ENCODE measurements at places on chromosomes 5 and 9.

- DNase-seq: no peak
Observed at GRCh38 chr5:176816791-176817347, 6.5 kb downstream of the UNC5A start.

DNA sequence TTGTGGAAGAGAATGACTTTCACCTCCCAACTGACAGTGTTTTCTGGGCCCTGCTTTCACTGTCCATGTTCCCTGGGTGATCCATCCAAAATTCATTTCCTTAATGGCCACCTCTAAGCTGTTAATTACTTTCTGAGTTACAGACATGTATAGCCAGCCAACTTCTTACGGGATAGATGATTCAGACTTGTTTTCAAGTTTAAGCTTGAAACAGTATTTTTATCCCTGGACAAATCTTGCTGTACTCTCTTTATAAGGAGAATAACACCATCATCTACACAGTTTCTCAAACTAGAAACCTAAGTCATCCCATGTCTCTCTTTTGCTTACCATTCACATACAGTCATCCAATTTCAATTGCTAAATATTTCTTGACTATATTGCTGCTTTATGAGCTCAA lies 6.9 kb downstream of the FAM174A start:
- DNase-seq: no peak

DNA sequence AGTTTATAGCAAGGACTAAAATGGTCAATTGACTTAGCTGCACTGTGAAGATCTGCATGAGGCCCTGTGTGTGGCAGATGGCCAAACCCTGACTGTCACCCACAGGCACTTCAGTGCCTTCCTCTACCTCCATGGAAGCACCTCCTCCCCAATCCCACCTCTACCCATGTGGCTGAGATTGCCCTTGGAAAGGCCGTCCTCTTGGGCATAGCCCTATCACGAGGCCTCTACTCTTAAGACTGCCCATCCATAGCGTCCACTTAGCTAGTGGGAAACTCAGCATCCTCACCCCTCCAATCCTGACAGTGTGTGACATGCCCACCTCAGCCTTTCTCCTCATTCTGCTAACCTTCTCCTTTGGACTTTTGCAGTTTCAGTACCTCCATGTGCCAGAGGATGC lies 510.2 kb downstream of the BNC2 start:
- DNase-seq: no peak

DNA sequence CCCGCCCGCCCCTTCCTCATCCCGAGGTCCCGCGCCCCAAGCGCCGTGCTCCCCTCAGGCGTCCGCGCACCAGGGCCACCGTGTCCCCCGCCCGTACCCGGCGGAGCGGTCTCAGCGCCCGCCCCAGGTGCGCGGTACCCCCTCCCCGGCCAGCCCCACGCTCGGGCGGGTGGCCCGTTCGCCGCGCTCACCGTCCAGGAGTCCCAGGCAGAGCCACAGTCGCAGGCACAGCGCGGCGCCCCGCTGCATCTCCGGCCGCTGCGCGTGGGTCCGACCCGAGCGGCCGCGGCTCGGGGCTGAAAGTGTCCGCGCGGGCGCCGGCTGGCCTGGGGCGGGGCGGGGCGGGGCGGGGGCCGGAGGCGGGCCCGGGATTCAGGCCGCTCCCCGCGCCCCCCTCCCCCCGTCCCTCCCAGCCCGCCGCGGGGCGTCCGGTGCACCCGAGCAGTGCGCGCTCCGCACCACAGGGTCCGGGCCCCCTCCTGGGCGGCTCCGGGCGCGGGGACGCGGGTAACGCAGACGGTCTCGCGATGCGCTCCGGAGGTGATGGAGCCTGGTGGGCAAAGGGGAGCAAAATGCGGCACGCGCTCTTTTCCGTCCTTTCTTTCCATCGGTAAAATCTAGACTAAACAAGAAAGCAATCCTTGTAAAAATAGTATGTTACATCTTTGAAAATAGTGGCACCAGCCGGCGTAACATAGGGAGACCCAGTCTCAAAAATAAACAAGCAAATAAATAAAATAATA lies at the start of gene FLT4:
Gene FLT4 (minus strand): TSS at position 304 of the 743 bp plus-strand sequence. CDS start 55 bp downstream, at position 249.
- DNase-seq: no peak

- DNase-seq: no peak
Observed at GRCh38 chr5:53994148-53994547, 316.2 kb downstream of the ARL15 start.

- no peak for DNase-seq
Observed at GRCh38 chr5:181164076-181164952, 16.9 kb downstream of the OR2V2 start.

- no peak for DNase-seq
Observed at GRCh38 chr9:121322737-121323448, 47.2 kb downstream of the STOM start.

DNA sequence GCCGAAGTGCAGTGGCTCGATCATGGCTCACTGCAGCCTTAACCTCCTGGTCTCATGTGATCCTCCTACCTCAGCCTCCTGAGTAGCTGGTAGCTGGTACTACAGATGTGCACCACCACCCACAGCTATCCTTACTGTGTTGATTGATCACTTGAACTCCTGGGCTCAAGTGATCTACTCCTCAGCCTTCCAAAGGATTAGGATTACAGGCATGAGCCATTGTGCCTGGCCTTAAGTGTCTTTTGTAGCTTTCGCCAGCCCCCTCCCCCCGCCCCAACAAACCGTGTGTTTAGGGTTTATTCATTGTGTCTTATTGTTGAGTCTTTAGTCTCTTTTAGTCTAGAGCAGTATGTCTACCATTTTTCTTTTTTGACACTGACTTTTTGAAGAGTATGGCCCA lies 33.1 kb downstream of the SPIN1 start:
- no peak for DNase-seq

All from COLO829 (cell line).